Adipose tissue (tissue), 3 donors: ENCODE measurements at places on chromosomes 16 and 17. TPM values are rescaled to one million over a fixed set of nuclear protein-coding genes. Genes with fewer than 3 reads are reported as not detected.

Gene CLDN9
- polyA plus RNA-seq, result not detected

Gene DCTN5
- polyA plus RNA-seq, result 9.6 TPM

Gene MYO15B
- 70.4 TPM for polyA plus RNA-seq

Gene TBC1D28
- polyA plus RNA-seq, result not detected

Gene NUP93
- 32.1 TPM for polyA plus RNA-seq

Gene XYLT1
- polyA plus RNA-seq, result 5.7 TPM

Gene BRD7
- 27.4 TPM for polyA plus RNA-seq

Gene MMP25
- 57.3 TPM for polyA plus RNA-seq

Gene TBC1D3G
- polyA plus RNA-seq, result not detected

Gene AURKB
- 0.56 TPM for polyA plus RNA-seq
